ENCODE measurements at places on chromosomes 1 and 21.

- no peak for DNase-seq
Measured at GRCh38 chr1:118204105-118204504, 19.1 kb upstream of the SPAG17 start.

DNA sequence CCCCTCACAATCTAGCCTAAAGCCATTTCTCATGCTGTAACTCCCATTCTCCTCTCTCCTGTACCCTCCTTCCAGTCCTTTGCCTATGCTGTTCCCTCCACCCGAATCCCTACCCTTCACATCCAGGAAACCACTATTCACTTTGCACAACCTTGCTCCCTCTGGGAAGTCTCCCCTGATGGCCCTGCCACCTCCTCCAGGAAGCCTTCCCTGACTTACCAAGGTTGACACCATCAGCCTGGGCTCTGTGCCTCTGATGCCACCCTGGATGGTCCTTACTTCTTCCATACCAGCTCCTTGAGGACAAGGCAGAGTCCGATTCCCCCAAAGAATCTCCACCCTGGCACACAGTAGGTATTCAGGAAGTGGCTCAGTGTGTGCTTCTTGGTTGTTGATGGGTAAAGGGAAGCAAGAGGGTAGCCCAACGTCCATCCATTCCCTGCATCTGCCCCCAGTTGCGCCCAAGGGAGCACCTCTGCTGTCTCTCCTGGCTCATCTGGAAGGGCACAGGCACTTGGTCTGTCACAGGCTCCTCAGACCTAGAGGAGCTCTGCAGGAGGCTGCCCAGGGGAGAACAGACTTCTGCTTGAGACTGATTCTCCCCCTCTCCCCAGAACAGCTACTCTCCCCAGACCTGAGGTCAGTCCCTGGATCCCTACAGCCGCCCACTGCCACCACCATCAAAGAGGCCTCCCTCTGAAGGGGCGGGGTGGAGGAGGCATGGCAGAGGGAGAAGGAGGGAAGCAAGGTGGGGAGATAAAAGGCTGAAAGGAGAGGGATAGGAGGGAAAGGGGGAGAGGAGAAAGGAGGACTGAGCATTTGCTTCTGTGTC, 36.1 kb upstream of the ZC3H12A start:
- DNase-seq, result no peak

- DNase-seq, result no peak
Measured at GRCh38 chr1:105138458-105138893, 1388.8 kb downstream of the AMY1C start.

GRCh38 chr1:147892216-147892615, 10.4 kb upstream of the GJA8 start:
- DNase-seq, result no peak

DNA sequence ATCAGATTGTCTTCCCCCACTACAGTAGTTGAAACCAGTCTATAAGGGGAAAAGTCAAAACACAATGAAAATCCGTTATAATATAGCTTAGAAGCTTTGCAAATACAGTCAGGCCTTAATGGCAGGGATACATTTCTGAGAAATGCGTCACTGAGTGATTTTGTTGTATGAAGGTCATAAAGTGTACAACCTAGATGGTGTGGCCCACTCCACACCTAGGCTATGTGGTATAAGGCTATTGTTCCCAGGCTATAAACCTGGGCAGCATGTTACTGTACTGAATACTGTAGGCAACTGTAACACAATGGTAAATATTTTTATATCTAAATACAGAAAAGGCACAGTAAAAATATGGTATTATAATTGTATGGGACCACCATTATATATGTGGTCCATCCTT, 188.0 kb upstream of the L1TD1 start:
- no peak for DNase-seq

DNA sequence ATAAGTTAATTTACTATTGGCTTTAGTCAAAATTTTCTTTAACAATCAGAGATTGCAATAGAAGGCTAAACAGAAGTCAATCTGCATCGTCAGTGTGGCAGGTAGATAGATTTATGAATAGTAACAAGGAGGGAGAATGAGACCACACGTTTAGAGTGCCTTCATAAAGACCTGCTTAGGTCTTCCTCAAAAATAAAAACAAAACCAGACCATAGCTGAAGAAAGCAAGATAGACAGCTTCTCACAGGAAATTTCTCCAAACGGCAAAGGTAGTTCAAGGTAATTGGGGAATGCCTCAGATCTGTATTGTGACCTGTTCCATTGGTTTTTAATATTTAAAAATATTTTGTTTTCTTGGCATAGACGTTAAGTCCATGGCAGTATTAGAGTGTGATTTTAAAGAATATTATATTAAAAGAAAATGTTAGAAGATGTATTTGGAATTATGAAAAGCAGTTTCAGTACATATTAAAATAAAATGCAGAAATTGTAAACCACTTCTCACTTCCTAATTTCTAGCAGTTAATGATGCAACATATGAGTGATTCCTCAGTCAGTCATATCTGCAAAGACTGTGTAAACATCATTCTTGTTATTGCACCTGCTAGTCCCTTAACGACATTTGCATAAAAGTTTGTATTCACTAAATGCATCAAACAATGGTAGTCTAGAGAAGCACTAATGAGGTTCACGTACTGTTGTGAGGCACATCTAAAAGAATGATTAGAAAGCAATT, 278.0 kb downstream of the HLX start:
- no peak for DNase-seq

GRCh38 chr1:56071351-56071750, 508.0 kb downstream of the PLPP3 start:
- DNase-seq, result no peak

DNA sequence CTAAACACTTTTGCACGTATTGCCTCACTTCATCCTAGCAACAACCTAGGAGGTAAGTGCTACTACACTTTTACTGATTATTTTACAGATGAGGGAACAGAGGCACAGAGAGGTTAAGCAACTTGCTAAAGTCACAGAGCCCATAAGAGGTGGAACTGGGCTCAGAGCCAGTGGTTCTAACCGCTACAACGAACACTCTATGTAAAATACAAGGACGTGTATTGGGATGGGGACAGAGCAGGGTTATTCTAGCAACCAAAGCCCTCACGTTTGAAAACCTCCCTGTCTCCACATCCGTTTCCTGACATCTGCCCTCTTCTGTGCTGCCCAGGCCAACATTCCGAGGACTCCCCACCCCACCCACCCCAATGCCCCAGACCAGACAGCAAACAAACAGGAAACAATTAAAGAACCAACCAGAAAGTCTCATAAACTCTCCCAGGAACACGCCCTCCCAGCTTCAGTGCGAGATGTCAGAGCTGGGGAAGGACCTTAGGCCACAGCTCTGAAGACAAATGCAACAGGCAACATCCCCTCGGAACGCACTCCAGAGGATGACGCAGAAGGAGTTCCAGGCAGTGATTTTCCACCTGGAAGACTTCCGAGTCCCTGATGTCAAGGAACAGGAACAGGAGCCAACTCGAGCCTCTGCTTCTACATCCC, 41.1 kb downstream of the GLIS1 start:
- DNase-seq, result no peak

DNA sequence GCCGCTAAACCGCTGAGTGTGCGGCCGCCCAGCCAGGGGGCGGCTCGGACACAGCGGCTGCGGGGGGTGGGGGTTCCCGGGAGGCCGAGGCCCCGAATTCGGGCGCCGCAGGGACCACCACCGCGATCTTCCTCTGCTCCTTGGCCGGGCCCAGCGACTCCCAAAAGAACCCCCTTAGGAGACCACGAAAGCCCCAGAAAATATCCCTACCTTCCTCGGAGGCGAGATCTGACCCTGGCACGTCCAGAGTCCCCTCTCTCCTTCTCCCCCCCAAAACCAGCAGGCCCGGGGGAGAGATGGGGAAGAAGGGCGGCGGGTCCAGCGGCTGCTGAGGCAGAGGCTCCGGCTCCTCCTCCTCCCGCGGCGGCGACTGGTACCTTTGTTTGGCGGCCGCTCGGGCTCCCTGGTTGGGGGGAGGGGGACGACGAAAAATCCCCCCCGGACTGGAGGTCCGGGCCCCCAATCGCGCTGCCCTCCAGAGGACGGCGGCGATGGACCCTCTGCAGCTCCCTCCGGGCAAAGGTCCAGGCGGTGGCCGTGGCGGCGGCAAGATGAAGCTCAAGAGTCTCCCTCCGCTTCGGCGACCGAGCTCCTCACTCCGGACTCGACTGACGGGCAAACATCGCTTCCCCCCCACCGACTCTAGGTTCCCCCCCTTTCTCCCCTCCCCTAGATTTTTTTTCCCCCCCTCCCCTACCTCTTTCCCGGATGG, at the start of gene ARID4B:
TSS of gene ARID4B (minus strand) at position 621 of the 712 bp plus-strand sequence. CDS start 1,260 bp downstream, outside the sequence.
- DNase-seq, result peak; percentile 49

GRCh38 chr1:25168193-25169071, 63.9 kb downstream of the SYF2 start:
- DNase-seq, result no peak

DNA sequence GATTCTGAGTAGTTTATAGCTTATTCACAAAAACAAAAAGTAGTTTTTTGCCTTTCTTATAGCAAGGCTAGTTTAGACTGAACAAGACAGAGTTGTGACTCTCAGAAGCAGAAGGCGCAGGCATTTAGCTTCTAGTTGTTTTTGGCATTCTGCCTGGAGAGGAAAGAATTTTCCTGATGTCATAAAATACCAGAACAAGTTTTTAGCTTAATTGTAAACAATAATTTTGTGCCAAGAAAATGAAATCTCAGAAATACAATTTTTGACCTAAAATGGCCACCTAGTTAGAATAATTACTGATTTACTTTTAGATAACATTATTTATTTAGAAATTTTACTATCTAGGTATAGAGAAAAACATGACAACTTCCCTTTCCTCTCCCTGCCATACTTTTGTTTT, 1.0 kb downstream of the DNAJB4 start:
- DNase-seq, result no peak

DNA sequence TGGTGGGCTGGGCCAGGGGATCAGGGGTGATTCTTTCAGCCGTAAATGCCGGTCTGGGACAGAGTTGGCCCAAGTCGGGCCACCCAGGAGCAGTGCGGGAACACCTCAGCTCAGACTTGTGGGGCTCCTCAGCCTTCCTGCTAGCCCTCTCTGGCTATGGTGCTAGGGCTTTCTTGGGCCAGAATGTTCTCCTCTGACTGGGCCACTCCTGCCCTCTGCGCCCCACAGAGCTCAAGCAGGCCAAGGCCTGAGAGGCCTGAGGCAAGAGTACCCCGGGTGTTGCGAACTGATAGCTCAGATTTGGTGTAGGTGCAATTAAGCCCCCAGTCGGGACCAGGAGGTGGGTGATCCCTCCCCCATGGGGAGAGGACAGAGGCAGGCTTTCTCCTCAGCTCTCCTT, 51.8 kb downstream of the LGR6 start:
- DNase-seq, result no peak

DNA sequence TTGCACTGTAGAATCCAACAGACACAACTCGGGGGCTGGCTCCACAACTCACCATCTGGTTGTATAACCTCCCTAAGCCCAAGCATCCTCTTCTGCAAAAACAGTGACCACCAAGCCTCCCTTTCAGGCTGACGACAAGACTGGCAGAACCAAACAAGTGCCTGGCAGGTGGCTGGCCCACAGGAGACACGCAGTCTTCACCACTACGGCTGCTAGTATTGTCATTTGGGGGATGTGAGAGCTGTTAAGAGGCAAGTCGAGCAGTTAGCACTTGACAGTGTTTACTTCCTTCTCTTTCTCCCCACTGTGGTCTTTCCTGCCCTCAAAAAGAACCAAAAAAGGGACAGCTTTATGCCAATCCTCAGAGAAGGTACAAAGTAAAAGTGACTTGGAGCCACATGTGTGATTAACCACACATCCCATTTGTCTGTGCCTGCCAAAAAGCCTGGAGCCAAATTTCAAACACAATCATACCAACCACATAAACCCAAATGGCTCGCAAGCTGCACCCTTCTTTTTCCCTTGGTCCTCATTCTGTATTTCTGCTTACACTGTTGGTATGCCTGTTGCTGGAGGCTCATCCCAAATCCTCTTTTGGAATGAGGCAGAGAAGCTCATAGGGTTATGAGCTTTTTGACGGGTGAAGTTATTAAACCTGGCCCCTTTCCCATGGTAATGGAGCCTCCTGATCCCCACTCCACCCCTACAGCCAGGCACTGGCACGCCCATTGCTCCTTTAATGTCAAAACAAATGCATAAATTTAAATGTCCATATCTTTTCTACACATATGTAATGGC, 94.1 kb downstream of the TGFBR3 start:
- DNase-seq, result no peak

DNA sequence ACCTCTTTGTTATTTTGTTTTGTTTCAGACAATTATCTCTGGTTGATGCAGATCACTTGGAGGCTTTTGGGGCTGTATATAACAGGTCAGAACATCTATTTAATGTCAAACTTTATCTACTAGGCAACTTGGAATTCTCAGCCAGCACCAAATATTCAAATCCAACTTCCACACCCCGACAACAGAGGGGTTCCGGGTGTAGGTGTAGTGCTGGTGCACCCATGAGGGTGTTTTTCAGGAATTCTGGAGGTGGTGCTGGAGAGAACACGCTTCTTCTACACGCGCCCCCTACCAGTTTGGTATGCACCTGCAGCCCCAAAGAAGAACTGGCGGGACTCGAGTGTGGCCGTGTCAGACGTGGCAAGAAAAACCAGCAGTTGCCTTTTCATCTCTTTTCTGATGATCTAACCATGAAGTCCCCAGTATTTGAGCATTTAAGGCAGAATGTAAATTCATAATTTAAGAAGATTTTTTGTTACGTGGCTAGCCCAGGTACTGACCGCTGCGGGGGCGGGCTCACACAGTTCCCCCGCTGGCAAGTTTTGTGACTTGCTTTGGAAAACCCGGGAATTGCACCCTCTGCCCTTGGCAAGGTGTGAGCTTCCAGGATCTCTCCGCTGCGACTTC, 462 bp upstream of the TLCD4 start:
- DNase-seq, result peak; percentile 27

- DNase-seq, result no peak
Measured at GRCh38 chr1:223682502-223682901, 17.0 kb upstream of the CAPN8 start.

DNA sequence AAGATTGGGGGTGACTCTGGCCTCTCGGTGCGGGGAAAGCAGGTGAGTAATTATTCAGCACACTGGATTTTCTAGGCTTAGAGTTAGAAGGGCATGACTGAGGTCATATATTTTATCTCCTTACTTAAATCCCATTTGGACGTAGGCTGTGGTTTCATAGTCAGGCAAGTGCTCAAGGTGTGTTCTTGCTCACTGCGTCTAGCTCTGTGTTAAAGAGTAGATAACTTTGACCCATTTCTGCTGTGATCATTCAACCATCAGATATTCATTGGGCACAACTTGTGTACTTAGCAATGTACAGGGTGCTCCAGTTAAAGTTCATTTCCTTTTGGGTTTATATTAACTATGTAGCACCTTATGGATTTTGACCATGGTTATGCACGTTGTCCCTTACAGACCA, 14.6 kb downstream of the PFKFB2 start:
- DNase-seq, result no peak

GRCh38 chr1:76866566-76866965, 714 bp upstream of the ST6GALNAC5 start:
- DNase-seq, result no peak

GRCh38 chr1:214660190-214660589, 57.2 kb downstream of the CENPF start:
- DNase-seq, result no peak

All from stimulated activated CD4-positive, alpha-beta T cell treated with anti-CD3 and anti-CD28 coated beads, Interleukin-4, amount 100 ng/mL, for 4 hours (primary cell).